Progenitor cell of endocrine pancreas (in vitro differentiated cells): ENCODE measurements at places on chromosomes 16 and 17.

DNA sequence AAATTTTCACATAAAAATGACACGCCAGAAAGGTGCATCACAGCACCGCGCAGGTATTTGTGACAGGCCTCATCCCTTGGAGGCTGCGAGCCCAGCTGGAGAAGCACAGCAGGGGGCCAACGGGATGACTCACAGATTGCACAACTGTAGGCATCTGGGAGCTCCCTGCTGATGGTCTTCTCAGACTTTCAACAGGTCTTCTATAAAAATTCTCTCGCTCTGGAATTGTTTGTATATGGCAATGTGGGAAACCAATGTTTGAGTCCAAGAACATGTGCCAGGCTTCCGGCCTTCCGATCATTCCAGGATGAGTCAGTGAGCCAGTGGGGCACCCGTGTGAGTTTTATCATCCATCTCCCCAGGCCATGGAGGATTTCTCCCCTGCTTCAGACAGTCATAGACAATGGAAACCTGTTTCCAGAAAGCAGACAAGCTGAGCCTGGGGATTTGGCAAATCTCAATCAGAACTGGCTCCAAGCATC, 24.1 kb upstream of the ADORA2B start:
- DNase-seq: no peak

DNA sequence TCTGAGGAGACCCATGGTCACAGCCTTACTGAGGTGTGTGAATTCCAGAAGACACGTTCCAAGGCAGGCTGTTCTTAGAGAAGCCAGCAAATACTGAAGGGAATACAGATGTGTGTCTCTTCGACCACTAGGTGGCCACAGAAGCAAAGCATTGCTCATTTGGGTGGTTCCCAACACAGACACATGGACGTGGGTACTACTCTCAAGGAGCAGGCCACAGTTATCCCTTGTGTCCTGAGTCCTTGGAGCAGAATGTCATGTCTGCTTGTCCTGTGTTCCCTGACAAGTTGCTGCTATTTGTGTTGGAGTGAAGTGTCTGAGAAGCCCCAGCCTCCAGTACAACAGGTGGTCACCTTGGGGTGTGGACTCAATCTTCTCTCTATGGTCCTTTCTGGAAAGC, 30.3 kb downstream of the HMOX2 start:
- DNase-seq: peak; percentile 17

DNA sequence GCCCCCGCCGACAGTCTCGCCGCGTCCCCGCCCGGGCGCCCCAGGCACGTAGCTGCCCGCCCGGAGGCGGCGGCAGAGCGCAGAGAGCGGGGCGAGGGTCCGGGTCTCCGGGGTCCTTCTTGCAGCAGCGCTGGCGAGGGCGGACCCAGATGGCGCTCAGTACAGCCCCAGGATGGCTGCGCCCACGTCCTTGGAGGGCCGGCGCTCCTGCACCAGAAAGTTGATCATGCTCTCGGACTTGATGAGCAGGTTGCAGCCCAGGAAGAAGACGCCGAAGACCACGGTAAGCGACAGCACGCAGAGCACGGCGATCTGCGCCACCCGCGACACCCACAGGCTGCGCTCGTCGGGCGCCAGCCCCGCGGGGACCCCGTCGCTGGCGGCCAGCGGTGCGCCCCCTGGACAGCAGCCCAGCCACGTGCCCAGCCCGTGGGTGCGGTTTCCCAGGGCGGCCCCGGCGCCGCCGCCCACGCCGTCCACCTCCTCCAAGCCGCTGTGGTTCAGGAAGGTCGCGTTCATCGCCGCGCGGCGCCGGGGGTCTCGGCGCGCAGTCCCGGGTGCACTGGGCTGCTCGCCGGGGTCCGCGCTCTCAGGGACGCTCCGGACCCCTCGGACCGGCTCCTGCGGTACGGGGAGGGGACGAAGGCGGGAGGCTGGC, 435 bp downstream of the RPRML start:
- no peak for DNase-seq

- peak; percentile 48 for DNase-seq
These were observed 1.2 kb upstream of the TLCD3B start for GRCh38 chr16:30032083-30032819.

DNA sequence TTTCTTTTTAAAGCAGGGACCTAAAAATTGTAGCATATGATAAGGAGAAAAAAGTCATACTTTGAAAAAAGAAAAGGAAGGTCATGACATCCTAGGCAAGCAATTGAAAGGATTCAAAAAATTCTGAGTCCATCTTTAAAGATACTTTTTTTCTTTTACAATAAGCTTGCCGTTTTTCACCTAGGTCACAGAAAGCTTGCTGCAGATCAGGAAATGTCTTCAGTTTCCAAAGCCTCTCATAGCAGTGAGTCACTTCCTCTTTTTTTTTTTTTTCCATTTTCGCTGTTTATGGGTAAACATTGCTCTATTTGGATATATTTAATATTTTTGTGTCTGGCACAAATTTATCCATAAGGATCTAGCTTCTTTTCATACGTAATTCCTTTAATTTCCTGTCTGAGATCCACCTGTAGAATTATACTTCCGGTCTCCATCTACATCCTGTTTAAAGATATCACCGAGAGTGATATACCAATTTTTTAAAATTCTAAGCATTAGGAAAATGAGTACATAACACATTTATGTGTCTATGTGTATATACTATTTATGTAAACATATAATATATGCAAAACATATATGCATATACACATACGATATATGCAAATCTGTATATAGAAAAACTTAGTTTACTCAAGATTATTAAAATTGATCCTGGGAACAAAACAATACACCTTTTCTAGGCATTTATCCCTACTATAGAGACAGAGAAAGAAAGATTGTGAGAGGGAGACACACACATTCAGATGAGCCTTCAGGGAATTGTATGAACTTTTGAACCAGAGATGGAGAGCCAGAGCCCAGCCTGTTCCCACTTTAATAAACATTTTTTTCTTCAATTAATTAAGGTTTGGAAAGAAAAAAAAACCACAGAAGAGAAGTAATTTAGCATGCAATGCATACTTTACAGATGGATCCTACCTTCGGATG, 134.4 kb downstream of the SKAP1 start:
- DNase-seq: no peak

- no peak for DNase-seq
These were observed 202.1 kb upstream of the IRX3 start for GRCh38 chr16:54488729-54489128.

GRCh38 chr17:70517816-70518215, 348.5 kb downstream of the KCNJ2 start:
- DNase-seq: no peak

DNA sequence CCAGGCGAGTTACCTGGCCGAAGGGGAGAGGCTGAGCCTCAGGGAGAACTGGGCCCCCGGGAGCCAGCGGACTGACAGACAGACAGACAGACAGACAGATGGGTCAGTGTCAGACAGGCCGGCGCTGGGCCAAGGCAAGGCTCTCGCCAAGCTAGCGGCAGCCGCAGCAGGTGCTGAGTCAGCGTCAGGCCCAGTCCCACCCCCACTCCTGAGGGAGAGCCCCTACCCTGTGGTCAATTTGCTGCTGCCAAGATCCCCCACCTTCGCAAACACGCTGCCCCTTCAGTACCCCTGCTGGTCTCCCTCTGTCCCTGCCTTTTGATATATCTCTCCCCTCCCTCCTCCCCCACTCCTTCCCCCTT, 1.5 kb downstream of the FGF11 start:
- no peak for DNase-seq

DNA sequence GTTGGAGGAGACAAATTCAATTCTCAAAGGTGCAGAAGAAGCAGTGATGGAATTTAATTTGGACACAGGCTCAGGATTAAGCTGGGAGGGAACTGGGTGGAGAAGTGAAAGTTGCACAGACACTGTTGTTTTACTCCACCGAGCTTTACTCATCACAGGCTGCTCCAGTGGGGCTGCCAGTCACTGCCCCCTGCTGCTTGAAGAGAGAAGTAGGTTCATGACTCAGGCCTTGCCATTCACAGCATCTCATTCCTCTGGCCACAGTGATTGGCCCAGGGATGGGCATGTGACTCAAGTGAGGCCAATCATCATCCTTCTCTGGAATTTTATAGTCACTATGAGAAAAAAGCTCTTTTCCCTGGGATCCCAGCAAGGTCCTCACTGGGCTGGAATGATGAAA, 11.8 kb downstream of the GNAO1 start:
- no peak for DNase-seq

DNA sequence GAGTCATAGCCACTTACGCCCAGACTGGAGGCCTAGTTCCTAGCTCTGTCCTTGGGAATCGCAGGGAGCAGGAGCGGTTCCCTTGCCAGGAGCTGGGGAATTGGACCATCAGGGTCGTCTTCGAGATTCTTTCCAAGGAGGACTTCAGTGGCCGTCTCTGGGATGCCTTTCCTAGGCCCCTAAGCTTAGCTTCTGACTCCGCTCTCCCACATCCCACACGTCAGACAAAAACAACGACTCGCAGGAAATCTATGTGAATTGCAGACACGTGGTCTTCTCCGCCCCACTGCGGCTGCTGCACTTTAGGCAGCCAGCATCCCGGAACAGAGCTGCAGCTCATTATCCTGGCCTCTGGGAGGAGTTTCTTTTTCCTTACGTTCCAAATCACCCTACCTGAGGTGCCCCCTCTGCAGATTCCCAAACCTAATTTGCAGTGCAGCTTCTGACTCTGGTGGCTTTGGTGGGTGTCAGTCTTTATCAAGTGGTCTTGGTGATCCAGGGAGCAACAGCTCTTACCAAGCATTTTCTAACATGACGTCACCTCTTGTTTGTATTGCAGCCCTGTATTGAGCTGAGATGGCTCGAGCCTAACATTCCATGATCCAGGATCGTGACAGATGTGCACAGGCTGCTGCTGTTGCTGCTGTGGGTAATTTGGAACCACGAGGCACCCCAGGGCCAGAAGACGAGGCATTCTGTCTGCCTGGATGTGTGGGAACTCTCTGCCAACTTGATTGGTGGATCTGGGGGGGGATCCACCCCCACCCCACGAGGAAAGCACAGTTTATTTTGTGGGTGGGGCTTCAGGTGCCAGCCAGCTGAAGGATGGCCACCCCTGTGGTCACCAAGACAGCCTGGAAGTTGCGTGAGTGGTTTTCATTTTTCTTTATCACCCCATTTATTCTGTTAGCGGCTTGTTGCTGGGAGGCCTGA, 1.1 kb downstream of the KATNB1 start:
- DNase-seq: no peak

GRCh38 chr16:27473101-27473900, 71.3 kb downstream of the IL21R start:
- DNase-seq: no peak

- DNase-seq: no peak
These were observed 4.8 kb downstream of the IL4R start for GRCh38 chr16:27318392-27319256.

DNA sequence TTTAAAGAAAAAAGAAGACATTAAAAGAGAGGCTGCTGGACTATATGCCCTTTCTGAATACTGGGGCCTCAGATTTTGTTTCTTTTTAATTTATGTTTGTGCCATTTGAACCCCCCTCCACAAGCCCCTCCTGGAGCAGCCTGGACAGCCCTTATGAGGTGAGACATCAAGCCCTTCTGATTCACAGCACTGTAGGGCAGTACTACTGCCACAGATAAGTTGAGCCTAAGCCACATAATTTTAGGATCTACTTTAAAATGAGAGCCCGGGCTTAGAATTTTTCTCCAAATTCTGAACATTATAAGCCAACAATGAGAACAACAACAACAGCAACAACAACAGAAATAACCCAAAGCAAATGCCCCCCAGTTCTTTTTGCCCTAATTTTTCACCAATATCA, 256.9 kb upstream of the SALL1 start:
- DNase-seq: no peak

DNA sequence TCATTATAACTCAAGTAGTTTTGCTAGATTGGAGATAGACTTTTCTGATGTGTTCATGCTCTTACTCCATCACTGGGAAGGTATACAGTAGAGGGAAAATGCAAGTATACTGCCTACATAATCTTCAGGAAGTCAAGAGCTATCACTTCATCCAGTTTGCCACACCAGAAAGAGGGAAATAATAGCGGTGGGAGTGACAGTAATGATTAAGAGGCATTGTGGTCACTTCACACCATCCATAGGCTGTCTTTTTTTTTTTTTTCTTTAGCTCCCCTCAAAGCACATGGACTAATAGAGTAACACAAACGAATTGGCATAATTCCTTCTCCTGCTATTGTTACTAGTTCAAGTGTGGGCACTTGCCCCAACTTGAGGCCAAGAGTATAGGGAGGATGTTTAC, 28.4 kb upstream of the HLF start:
- no peak for DNase-seq

- DNase-seq: no peak
These were observed 752.9 kb downstream of the KCNJ2 start for GRCh38 chr17:70922268-70922667.

GRCh38 chr16:68492543-68493411, 44.5 kb upstream of the SMPD3 start:
- DNase-seq: no peak

DNA sequence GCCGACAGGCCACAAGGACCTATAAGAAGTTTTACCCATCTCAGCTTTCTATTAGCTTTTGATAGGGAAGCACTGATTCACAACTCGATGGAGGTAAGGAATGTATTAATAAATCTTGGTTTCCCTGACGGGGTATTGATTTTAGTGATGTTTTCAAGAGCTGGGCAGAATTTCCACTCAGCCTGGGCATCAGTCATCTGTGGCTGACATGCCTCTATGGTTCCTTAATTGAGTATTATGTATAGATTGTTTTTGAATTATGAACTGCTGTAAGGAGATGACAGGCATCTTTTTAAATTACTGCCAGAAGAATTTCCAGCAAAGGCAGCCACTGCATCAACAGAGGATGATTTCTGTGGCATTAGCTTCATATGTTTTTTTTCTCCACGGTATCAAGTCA, 128.6 kb downstream of the CPPED1 start:
- no peak for DNase-seq

- DNase-seq: peak; percentile 27
These were observed 787 bp downstream of the CDH11 start for GRCh38 chr16:65120831-65121721.

DNA sequence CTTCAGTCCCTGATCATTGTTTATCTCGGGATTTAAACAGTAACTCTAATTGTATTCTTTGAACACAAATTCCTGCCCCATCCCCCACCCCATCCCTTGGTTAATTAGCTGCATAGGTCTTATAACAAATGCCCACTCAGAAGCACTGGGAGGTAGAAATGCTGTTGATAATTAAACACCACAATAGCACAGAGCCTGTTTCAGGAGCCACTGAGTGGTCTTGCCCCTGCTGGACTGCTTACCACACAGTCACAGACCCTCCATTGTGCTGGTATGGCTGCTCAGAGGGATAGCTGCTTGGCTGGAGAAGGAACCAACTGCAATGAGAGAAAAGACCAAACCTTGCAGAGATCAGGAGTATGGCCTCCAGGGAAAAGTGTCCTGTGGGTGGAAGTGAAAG, 214.1 kb downstream of the ANKFN1 start:
- no peak for DNase-seq

- no peak for DNase-seq
These were observed 9.2 kb upstream of the SSTR2 start for GRCh38 chr17:73155410-73156165.

DNA sequence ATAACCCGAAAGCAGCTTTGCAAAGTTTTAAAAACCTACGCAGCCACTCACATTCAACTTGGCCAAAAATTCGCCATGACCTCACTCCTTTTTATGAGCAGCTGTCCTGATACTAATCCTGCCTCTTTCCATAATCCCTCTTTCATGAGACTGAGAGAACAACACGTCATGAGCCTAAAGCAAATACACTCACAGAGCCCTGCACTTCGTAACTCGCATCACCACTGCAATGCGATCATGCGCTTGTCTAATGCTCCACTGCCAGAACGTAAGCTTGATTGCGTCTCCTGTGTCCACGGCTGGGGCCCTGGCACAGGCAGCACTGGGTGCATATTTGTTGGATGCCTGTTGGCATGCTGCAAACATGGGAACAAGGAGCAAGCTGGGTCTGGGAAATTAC, 36.2 kb downstream of the CDRT4 start:
- no peak for DNase-seq
